ENCODE measurements at places on chromosomes 1 and 21.
A peak's percentile ranks its signal among the peaks of the same experiment; 100 is the strongest.

DNA sequence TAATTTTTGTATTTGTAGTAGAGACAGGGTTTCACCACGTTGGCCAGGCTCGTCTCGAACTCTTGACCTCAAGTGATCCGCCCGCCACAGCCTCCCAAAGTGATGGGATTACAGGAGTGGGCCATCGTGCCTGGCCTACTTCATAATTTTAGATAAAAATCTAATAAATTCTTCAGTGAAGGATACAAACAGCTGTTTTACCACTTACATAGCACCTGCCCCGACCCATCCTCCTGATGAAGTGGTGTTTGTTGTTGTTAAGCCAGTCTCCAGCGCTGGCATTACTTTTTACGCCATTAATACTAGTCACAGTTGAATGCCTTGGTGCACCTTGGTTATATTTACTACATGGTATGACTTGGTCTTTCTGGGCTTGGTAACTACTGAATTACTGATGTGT lies 12.3 kb upstream of the RAP1GAP start:
- no peak for ATAC-seq

DNA sequence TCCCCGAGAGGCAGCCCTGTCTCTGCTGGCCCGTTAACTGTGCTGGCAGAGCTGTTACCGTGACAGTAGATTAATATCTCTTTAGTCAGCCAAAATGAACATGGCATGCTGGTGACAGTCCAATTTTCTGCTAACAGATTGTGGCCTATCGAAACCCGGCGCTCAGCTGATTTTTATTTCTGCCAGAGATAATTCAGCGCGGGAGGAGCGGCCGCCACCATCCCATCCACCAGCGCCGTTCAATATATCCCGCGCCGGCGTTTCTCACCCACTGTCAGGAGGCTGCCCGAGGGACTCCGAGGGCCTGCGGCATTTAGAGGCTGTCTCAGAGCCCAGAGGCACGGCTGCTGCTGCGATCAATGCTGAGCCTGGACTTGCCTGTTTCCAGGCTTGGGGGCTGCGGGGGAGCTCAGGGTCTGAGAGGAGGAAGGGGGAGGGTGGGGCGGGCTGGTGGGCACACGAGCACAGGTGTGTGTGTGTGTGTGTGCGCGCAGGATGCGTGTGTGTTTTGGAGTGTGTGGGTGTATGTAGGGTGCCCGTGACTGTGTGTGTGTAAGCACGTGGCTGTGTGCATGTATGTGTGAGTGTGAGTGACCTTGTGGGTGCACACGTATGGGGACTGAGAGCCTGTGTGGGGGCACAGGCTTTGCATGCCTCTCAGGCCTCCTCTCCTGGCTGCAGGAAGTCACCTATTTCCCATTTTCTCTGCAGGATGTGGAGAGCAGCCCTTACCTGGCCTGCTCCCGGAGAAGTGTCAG lies 109.7 kb upstream of the ACTRT2 start:
- ATAC-seq, result no peak

- no peak for ATAC-seq
Observed at GRCh38 chr1:189619682-189620332, 857.9 kb downstream of the BRINP3 start.

DNA sequence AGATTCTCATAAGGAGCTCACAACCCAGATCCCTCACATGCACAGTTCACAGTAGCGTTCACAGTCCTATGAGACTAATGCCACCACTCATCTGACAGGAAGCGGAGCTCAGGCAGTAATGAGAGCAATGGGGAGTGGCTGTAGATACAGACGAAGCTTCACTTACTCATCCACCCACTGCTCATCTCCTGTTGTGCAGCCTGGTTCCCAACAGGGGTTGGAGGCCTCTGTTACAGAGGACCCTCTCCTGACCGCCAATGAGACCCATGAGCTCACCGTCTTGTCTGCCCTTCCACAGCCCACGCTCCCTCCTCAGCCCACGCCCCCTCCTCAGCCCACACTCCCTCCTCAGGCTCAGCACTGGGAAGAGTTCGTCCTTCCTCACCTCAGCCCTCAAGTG lies 39.6 kb downstream of the RSPH1 start:
- ATAC-seq, result no peak

- no peak for ATAC-seq
Observed at GRCh38 chr1:181179987-181180365, 91.5 kb downstream of the IER5 start.

DNA sequence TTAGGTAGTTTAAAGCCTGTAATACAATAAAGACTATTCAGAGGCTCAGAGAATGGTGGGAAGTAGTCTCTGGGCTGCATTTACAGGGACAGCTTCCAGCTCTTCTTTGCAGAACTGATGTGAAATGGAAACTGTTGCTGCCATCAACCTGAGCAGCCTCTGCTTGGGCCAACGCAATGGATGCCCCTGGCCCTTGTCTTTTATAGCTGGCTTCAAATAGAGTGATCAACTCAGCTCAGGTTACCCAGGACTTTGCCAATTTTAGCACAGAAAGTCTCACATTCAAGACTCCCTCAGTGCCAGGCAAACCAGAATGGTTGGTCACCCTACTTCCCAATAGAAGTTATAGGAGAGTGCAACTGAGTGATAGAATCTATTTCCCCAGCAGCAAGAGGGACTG lies 18.1 kb upstream of the GALNT2 start:
- no peak for ATAC-seq

- ATAC-seq, result peak; percentile 43
Observed at GRCh38 chr1:23122023-23122748, 46.5 kb downstream of the LUZP1 start.

DNA sequence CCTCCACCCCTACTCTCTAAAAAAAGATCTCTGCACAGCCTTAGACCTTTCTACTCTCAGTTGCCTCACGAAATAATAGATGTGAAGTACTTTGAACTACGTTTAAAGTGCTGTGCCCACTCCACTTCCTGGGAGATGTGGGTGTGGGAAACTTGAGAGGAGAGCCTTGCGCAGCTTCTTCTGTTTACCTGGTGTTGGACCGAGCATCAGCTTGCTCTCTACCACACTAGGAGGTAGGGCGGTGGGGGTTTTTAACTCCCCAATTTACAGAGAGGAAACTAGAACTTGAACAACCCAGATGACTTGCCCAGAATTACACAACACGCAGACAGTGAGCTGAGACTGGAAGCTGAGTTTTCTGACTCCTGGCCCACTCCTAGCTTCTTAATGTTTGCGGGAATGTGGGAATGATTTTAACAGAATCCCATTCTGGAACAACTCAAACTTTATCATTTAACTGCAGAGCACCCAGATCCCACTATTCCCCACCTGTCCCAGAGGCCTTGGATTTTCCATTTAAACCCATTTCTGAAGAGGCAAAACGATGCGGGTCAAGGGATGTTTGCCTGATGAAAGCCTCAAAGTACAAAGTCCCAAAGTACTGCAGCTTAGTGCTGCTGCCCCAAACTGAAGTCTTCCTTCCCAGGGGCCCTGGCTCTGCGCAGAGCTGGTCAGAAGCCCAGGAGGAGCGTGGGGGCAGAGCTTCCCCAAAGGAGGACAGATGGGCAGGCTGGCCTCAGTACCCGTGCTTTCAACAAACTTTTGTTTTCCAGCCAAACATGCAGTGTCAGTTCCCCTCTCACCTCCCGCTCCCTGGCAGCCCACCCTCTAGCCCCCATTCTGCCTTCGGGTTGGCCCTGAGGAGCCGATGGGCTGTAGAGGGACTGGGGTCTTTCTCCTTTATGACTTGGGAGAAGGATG lies 19.0 kb downstream of the BTG2 start:
- no peak for ATAC-seq

DNA sequence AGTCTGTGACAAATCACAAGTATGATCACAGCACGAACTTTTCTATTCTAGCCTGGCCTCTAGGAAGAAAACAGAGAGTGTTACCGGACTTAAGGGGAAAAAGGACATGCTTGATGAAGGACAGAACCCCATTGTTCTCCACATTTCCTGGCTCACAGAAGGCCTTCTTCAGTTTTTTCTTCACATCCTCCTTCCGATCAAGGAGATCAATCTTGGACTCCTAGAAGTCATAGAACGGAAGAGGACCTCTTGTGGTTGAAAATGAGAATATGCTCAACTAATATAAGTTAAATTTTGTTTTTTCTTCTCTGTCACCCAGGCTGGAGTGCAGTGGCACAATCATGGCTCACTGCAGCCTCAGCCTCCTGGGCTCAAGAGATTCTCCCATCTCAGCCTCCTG lies 30.3 kb downstream of the YARS1 start:
- ATAC-seq, result no peak

DNA sequence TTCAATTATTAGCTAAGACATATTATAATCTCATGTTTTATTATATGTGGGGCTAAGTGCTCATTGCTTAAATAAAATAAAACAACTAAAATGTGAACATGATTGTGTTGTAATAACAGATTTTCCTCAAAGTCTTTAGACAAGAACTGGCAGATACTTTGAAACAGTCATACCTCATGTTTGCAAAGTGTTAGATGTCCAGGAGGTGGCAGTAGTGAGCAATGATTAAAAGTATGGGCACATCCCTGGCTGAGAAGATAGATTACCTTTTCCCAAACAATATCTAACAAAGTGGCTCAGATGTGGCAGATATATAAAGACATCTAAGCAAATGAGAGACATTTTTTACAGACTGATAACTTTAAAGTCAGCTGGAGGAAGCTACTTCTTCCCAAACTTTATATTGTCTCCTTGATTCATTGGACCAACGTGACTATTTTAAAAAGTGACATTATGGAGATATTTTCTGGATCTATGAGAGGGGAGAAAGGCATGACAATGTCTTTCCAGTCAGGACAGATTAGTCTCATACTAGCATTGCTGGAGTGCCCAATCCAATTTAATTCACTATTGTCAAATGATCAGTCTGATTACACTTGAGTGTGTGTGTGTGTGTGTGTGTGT lies 269.8 kb downstream of the S1PR1 start:
- no peak for ATAC-seq

GRCh38 chr1:163366555-163366954 lies 44.8 kb downstream of the NUF2 start:
- ATAC-seq, result no peak

DNA sequence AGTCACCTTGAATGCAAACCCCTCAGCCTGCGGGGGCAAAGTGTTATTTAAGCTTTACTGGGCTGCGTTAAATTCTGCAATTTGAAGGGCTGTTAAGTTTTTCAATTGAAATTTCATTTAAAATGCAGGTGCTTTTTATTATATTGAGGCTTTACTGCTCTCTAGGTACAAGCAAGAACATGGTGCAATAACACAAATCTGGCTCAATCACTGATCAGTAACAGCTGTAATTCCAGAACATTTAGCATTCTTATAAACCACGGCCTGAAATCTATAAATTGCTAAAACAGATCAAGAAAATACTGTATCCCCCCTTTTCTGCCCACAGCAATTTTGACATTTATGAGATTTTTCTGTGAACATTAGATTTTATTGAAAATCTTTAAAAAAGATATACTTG lies 322.8 kb downstream of the KCTD3 start:
- no peak for ATAC-seq
